ENCODE measurements at places on chromosomes 6 and 20.

DNA sequence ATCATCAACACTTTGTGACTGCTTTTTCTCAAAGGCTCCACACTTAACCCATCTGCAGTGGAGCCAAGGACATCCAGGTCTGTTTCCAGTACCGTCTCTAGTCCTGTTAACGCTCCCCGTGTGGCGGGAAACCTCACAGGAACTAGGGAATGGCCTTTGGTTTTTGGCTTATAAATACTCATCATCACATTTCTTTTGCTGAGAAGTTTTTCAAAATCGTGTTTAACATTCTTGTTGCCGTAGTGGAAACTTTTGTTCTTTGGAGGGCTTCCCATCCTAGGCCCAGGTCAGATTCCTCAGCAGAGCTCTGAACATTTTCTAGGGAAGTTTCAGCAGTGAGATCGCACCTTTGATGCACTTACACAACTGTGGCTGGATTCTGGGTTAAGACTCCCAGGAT is 24.6 kb downstream of the DAAM2 start:
- no peak for DNase-seq

DNA sequence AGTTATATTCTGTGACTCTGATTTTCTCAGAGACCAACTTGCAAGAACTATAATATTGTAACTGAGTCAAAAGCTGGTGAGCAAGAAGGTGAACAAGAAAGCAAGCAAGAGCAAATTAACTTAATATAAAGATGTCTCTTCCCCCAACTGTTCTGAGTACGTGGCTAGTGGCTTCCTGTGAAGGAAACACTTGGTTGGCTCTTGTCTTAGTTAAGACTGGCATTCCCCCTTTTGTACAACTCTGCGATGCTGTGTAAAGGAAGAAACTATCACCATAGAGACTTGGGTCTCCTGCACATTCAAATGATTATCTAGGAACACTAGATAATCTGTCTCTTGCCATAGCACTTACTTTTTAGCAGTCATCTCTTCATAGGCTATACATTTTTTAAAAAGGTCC is 47.3 kb upstream of the TNFAIP3 start:
- no peak for DNase-seq

DNA sequence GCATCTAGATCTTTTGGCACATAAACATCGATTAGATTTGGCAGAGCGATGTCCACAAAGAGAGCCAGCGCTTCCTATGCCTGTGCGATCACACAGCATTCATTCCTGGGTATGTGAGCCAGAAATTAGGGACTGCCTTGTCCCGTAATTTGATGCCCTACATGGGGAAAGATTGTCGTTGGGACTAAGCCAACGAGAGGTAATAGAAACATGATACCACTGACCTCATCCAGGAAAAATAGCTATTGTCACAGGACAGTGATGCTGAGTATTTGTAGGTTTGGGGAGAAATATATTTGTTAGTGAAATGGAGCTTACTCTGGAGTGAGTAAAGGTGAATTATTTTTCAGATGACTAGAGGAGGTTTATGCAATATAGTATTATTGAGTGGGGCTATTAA is 154.0 kb downstream of the TSHZ2 start:
- no peak for DNase-seq

- no peak for DNase-seq
Measured at GRCh38 chr6:20251525-20251924, 39.3 kb upstream of the MBOAT1 start.

DNA sequence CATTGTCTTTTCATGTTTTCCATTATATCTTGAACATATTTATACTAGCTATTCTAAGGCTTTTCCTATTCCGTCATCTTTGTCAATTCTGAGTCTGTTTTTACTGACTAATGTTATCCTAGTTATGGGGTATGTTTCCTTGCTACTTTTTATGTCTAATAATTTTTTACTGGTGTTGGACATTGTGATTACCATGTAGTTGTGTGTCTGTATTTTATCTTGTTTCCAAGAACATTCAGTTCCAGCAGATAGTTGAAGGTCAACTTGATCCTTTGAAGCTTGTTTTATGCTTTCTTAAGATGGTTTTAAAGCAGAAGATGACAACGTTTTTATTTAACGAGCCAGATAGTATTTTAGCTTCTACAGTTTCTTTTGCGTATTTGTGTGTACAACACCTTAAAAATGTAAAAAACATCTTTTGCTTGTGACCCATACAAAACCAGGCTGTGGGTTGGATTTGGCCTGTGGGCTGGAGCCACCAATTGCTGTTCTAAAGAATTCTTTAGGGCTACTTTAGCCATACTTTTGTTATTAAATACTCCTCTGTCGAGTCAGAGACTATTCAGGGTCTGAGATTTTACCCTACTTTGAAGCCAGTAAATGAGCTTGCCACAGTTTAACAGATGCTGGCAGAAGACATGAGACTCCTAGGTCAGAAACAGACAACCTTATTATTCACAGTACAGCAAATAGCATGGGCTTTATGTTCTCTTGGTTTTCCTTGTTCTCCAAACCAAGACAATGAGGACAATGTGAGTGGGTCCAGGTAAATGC is 38.7 kb upstream of the REV3L start:
- DNase-seq: no peak

DNA sequence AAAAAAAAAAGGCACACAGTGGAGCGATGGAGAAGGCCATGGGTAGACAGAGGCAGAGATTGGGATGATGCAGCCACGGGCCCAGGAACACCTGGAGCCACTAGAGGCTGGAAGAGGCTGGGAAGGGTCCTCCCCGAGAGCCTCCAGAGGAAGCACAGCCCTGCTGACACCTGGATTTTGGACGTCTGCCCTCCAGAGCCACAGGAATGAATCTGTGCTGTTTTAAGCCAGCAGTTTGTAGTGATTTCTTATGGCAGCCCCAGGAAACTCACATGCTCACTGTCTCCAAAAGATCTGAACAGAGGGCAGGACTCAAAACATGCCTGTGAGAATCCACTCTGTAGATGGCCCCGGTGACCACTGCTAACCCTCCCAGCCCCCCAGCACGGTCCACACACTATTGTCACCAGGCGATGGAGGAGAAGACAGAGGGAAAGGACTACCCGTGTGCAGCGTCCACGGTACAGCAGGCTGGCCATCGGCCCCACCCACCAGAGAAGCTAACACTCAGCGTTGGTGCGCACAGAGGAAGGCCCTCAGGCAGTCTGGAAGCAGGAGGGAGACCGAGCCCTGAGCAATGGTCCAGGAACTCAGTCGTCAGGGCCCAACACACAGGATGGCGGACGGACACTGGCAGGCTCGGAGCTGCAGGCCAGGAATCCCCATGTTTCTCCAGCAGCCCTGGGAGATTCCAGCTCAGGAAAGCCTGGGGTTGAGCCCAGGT is 99.7 kb downstream of the BMP7 start:
- DNase-seq: no peak

DNA sequence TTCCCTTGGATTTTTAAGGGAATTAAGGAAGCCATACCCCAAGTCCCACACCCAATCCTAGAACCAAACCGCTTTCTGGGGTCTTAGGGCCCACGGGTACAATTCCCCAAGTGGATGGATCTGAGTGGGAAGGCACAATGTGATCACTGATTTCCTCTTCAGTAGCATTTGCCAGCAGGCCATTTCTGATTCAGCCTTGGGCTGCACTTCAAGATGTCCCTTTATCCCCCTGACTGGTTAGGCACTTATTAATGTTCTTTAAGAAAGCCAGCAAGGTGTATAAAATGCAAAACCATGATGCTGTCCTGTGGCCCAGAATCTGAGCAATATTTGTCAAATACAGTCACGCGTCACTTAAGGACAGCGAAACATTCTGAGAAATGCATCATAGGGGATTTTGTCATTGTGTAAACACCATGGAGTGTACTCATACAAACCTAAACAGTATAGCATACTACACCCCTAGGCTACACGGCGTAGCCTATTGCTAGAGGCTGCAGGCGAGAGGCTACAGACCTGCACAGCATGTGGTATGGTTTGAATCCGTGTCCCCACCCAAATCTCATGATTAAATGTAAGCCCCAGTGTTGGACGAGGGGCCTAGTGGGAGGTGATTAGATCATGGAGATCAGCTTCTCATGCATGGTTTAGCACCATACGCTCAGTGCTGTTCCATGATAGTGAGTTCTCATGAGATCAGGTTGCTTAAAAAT is 234.2 kb downstream of the NRN1 start:
- DNase-seq: no peak

- DNase-seq: no peak
Measured at GRCh38 chr20:35225319-35226125, 968 bp upstream of the MMP24 start.

Data from T-cell (primary cell).